Effector memory CD4-positive, alpha-beta T cell (primary cell): ENCODE measurements at places on chromosomes 4 and X.

- no peak for DNase-seq
Measured at GRCh38 chrX:17679261-17679660, 58.0 kb upstream of the SCML1 start.

- DNase-seq, result no peak
Measured at GRCh38 chr4:8710946-8711345, 118.4 kb downstream of the CPZ start.

- DNase-seq, result no peak
Measured at GRCh38 chr4:42985976-42986375, 93.5 kb downstream of the GRXCR1 start.

DNA sequence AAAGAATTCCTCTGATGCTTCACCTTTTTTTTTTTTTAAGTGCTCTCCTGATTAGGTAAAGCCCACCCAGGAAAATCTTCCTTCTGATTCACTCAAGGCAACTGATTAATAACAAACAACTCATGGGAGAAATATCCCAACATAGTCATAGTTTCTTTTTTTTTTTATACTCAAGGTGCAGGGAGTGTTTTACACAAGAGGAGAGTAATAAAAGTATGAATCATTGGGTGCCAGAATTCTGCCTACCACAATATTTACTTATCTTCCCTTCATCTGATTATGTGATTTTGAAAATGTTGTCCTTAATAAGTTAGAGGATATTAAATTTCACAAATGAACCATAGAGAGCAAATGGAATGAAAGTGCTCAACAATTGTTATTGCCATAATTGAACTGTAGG, 329.9 kb downstream of the TECRL start:
- DNase-seq, result no peak

DNA sequence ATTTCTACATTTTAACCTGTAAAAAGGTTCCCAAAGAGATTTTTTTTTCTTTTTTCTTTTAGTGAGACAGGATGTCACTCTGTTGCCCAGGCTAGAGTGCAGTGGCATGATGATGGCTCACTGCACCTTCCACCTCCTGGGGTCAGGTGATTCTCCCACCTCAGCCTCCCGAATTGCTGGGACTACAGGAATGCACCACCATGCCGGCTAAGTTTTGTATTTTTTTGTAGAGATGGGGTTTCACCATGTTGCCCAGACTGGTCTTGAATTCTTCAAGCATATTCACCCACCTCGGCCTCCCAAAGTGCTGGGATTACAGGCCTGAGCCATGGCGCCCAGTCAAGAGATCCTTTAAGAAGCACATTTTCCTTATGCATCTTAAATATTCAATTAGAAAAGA, 12.6 kb downstream of the RHOH start:
- no peak for DNase-seq
